Kidney glomerular epithelial cell (primary cell): ENCODE measurements at places on chromosomes 7 and 10.

DNA sequence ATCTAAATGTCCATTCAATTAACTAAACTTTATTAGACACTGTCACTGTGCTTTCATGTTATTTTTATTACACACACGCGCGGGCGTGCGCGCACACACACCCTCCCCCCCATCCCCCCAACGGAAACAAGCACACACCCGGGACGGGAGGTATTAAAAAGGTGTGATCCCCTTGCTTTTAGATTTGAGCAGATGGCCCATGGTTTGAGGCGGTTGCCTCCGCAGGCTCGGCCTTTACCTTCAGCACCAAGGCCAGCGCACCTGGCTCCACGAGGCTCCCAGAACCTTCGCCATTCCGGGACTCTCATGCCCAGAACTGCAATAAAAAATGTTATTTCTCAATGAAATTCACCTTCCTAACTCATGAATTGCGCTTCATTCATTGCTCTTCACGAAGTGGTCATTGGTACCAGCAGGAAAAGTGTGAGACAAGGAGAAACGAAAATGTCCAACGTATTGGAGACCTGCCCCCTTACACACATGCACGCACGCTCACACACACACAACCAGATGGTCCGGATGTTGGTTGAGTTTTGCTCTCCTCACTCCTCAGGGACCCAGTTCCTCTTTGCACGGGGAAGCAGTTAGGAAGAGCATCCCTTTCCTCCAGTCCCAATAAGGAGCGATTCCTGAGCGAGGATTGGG lies 20.8 kb upstream of the PTF1A start:
- DNase-seq, result peak; percentile 32

GRCh38 chr10:126072622-126073021 lies 176.3 kb downstream of the FANK1 start:
- no peak for DNase-seq

GRCh38 chr10:14673189-14673861 lies 101.4 kb downstream of the FAM107B start:
- peak; percentile 7 for DNase-seq

GRCh38 chr10:79123547-79123963 lies 54.8 kb downstream of the ZMIZ1 start:
- DNase-seq, result no peak

- no peak for DNase-seq
These were observed 122.6 kb upstream of the ASAH2 start for GRCh38 chr10:50373821-50374501.

DNA sequence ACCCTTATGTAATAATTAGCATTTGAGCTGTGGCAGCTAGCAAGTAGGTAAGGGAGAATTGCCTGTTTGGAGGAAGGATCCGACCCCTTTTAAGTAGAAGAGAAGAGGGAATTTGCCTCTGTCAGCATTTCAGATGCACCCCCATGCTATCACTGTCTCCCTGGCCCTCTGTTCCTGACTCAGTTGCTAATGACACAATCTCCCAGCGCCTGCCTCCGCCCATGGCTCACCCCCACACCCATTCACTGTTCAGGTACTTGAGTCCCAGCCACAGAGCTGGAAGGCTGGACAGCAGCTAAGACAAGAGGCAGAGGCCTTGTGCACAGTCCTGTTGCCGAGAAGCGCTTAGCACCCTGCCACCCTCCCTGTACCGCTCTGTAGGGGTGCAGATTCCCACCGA lies 512.3 kb upstream of the GALNT17 start:
- DNase-seq, result no peak

DNA sequence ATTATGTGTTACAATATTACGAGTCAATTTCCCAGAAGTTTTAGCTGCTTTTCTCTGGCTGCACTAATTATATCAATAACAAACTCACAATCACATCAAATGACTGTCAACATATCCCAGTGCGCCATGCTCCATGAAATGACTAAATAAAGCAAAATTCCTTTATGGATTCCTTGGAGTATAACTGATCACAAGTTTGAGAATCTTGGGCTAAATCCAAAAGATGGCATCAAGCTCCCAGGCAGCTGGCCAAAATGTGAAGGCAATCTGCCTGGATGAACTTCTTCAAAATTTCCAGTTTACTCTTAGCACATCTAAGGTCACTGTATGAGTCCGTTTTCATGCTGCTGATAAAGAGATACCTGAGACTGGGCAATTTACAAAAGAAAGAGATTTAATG lies 210.8 kb downstream of the CCSER2 start:
- DNase-seq, result no peak

DNA sequence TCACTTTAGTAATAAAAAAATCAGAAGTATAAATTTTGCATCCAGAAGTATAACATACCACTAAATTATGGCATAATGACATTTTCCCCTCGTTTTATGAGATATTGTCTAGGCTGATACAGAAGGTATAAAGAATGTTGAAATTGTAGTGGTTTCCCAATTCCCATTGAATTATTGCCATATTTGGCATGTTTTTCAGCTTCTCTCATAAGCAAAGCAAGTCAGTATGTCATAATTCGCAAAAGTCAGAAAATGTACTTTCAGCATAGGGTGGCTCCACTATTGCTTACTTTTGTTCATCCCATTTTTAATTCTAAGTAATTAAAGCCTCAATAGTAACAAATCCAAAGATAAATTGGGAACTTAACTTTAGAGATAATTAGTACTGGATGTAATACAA lies 19.7 kb upstream of the PTPRZ1 start:
- DNase-seq, result no peak

DNA sequence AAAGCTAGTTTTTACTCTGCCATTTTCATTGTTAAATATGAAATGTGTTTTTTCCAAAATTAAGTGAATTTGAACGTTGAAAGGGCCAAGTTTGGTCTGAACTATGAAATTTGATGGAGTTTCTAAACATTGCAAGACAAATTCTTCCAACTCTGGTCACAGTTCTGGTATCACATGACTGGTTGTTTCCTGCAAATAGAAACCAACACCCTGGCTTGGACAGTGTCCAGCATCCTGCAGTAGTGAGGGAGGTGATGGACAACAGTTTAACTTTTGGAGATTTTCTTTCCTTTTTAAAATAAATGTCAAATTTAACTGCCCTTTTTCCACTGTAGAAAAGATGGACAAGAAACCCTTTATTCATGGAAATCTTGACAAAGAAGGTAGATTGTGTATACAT lies 54.8 kb upstream of the AGBL3 start:
- DNase-seq, result no peak

GRCh38 chr10:131044379-131045111 lies 267.0 kb downstream of the TCERG1L start:
- DNase-seq, result no peak

- no peak for DNase-seq
These were observed 103.8 kb downstream of the TCF7L2 start for GRCh38 chr10:113053881-113054280.

GRCh38 chr7:132387596-132387995 lies 188.7 kb downstream of the PLXNA4 start:
- no peak for DNase-seq

DNA sequence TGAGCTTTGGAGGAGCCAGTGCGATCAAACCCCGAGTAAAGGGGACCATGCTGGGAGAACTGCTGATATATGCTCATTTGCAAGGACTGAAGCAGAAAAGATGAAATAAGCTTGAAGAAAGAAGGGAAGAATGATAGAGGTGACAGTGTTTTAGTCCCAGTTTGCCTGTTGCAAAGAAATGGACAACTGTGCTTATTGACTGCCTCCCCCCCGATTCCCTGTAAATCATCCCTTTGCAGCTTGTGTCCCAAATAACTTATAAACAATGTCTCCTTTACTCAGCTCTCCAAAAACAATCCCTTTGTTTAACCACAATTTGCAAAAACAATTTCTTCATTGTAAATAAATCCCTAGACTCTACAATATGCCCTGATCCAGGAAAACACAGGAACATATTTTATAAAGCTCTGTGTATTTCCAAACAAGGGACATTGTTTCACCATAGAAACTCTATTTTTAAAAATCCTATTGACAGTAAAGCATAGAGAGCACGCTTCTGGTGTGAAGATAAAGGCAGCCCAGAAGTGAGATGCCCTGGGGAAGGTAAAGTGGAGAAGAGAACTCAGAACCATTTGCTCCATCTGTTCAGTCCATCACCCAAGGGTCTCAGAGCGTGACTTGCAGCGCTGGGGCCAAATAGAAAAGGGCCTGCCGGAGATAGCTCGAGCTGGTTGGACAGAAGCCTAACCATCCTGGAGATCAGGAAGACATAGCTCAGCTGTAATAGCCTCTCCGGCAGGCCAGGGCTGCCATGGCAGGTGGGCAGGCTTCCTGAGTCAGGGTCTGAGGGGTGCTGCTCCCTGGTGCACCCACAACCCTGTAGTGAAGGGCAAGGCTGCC lies 280.5 kb downstream of the WDR11 start:
- DNase-seq, result no peak
